ENCODE measurements at places on chromosomes 1 and 21.

DNA sequence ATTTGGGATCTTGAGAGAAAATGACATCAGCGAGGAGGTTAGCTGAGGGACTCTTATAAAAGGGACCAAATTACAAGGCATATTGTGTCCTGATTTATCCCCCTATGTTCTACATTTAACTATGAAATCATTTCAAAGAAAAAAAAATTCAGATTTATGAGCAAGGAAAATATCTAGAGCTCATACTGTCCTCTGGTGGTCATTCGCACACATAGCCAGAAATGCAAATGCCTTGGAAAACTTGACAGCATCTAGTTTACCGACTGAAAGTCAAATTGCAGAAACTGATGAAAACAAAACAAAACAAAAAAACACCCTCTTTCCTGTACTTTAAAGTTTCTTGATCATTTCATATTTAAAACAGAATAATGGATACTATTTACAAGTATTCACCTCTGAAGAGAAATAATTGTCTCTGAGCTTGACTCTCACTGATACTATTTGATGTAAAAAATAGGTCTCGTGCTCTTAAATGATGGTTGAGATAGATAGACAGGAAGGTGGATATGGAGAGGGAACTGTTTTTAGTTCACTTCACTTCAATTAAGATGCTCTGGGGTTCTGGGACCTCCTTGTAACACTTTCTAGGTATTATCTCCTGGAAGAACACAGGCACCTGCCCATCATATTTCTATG lies 253.8 kb downstream of the PCP4 start:
- no peaks in the 10 kb centered on the region for H3K4me1 ChIP-seq
- H3K4me3 ChIP-seq, result no peak overlapping the region
- H3K36me3 ChIP-seq, result no peaks in the 10 kb centered on the region
- no peak for DNase-seq
- no peak overlapping the region for H3K27ac ChIP-seq
- H3K27me3 ChIP-seq, result no peaks in the 10 kb centered on the region

DNA sequence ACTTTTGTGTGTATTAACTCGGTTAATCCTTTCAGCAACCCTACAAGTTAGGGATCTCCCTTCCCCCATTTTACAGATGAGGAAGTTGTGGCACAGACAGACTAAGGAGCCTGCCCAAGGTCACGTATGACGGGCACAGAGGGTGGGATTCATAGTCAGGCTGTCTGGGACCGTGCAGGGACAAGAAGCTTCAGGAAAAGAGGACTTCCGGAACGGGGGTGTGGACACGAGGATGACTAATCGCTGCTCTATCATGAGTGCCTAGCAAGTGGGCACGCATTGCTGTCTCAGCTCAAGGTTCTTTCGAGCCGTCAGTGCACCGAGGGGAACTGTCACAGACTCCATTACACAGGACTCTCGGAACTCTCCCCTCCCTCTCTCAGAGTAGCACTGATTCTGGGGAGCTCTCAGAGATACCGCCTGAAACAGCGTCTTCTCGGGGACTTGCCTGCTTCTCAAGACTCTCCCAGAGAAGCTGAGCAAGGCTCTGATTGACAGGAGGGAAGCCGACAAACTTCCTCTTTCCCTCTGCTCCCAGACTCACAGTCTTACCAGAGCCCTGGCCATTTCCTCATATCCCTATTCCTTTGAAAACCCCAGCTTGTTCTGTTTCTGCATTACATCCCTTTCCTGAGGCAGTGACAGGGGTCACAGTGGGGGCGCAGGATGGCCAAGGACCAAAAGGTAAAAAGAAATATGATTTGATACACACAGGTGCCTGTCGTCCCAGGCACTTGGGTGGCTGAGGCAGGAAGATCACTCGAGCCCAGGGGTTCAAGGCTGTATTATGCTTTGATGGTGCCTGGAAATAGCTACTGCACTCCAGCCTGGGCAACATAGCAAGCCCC lies 14.4 kb downstream of the FHAD1 start:
- peak overlapping the region; percentile 26 for H3K4me3 ChIP-seq
- H3K27ac ChIP-seq, result no peak overlapping the region
- peak; percentile 67 for DNase-seq
- H3K36me3 ChIP-seq, result no peaks in the 10 kb centered on the region

- no peak overlapping the region for H3K27ac ChIP-seq
- H3K36me3 ChIP-seq, result no peaks in the 10 kb centered on the region
- H3K4me3 ChIP-seq, result no peak overlapping the region
These were observed 89.8 kb downstream of the OLFML2B start for GRCh38 chr1:161933592-161934588.

- no peaks in the 10 kb centered on the region for H3K36me3 ChIP-seq
- H3K27me3 ChIP-seq, result no peaks in the 10 kb centered on the region
- H3K4me3 ChIP-seq, result no peak overlapping the region
- no peak overlapping the region for H3K27ac ChIP-seq
- DNase-seq, result no peak
These were observed 102.8 kb downstream of the CDC7 start for GRCh38 chr1:91603409-91603808.

- H3K4me1 ChIP-seq, result no peaks in the 10 kb centered on the region
- no peaks in the 10 kb centered on the region for H3K27me3 ChIP-seq
- DNase-seq, result peak; percentile 47
- no peak overlapping the region for H3K4me3 ChIP-seq
- no peak overlapping the region for H3K27ac ChIP-seq
These were observed 47.6 kb downstream of the ARHGEF16 start for GRCh38 chr1:3501856-3502640.

DNA sequence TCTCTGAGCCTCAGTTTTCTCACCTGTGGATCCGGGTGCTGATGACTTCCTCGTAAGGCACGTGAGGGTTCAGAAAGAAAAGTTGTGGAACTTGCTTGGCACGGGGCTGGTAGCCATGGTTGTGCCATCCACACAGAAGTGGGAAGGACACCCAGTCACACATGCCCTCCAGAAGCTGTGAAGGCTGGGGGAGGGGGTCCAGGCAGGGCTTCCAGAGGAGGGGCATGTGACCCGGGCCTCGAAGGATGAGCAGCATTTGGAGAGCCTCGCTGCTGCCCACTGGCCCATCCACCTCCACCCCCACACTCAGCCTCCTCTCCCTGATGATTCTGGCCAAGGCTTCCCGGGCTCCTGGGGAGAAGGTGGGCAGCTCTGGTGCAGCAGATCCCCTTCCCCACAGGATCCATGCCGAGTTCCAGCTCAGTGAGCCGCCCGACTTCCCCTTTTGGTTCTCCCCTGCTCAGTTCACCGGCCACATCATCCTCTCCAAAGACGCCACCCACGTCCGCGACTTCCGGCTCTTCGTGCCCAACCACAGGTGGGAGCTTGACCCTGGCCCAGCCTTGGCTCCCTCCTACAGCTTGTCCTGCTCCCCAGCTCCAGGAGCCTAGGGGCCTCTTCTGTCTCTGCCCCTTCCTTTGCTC lies 9.4 kb downstream of the SELENON start:
- no peak overlapping the region for H3K4me3 ChIP-seq
- H3K27ac ChIP-seq, result no peak overlapping the region
- peaks cover 54% of the 10 kb centered on the region for H3K36me3 ChIP-seq
- H3K27me3 ChIP-seq, result no peaks in the 10 kb centered on the region

- H3K4me3 ChIP-seq, result no peak overlapping the region
- H3K27ac ChIP-seq, result no peak overlapping the region
- peaks cover 13% of the 10 kb centered on the region for H3K36me3 ChIP-seq
These were observed 16.2 kb downstream of the GNAT2 start for GRCh38 chr1:109603229-109603628.

DNA sequence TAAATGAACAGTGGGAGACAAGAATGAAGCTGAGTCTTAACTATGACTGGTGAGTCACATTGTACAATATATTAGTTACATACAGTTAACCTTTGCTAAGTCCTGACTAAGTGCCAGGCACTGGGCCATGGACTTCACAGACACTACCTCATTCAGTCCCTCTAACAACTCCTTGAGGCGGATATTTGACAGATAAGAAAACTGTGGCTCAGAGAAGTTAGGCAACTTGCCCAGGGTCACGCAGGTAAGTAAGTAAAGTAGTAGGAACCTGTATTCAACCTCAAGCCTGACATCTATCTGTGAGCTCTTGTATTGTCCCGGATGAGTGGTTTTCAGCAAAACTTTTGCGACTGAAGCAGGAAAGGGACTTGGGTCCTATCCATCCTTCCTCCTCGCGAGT lies 62.1 kb downstream of the GNG12 start:
- H3K36me3 ChIP-seq, result peaks cover 6% of the 10 kb centered on the region
- H3K27ac ChIP-seq, result no peak overlapping the region
- H3K4me3 ChIP-seq, result no peak overlapping the region

GRCh38 chr1:179313004-179313403 lies 19.4 kb downstream of the SOAT1 start:
- H3K27ac ChIP-seq, result no peak overlapping the region
- no peak for DNase-seq
- no peak overlapping the region for H3K4me3 ChIP-seq
- H3K36me3 ChIP-seq, result peaks cover 55% of the 10 kb centered on the region

GRCh38 chr1:64826991-64827390 lies 82.1 kb downstream of the RAVER2 start:
- no peak for DNase-seq
- H3K27ac ChIP-seq, result no peak overlapping the region
- H3K4me3 ChIP-seq, result no peak overlapping the region

- H3K4me1 ChIP-seq, result peaks cover 50% of the 10 kb centered on the region
- peaks cover 34% of the 10 kb centered on the region for H3K36me3 ChIP-seq
- H3K4me3 ChIP-seq, result peak overlapping the region; percentile 29
- DNase-seq, result no peak
- no peaks in the 10 kb centered on the region for H3K27me3 ChIP-seq
These were observed 2.1 kb downstream of the MYOM3 start for GRCh38 chr1:24109686-24110475.

DNA sequence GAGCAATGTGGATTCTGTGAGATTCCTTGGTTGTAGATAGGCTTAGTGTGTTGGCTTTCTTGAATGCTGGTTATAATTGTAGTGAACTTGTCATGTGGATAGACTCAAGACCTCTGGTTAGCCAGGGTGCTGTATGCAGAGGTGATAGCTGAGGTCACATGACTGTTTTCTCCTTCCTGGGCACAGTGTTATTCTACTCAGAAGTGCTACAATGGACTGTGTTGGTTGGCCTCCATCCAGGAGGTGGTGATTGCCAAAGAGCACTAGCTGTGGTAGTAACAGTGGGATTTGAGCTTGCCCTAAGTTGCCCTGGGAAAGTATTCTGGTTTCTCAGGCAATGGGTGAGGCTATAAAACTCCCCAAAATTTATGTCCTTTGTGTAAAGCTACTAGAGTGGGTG lies 71.6 kb downstream of the SH3BGR start:
- H3K27me3 ChIP-seq, result no peaks in the 10 kb centered on the region
- H3K27ac ChIP-seq, result no peak overlapping the region
- DNase-seq, result no peak
- no peaks in the 10 kb centered on the region for H3K36me3 ChIP-seq
- H3K4me3 ChIP-seq, result no peak overlapping the region
- H3K4me1 ChIP-seq, result peaks cover 14% of the 10 kb centered on the region

DNA sequence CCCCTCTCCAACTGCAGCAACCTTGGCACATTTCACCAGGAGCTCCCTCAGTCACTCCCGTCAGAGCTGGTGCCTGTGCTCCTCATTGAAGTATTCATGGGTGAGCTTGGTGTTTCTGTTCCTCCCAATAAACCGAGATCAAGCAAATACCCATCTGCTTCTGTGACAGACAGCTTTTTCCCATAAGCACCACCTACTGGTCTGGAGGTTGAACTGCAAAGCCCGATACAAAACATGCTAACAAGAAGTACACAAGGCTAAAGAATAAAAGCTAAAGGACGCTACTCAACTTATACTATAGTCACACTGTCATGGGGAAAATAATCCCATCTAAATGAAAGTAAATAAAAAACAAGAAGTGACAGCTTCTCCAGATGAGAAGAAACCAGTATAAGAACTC lies 111.9 kb upstream of the C21orf91 start:
- no peaks in the 10 kb centered on the region for H3K4me1 ChIP-seq
- no peaks in the 10 kb centered on the region for H3K27me3 ChIP-seq
- no peak overlapping the region for H3K27ac ChIP-seq
- DNase-seq, result no peak

DNA sequence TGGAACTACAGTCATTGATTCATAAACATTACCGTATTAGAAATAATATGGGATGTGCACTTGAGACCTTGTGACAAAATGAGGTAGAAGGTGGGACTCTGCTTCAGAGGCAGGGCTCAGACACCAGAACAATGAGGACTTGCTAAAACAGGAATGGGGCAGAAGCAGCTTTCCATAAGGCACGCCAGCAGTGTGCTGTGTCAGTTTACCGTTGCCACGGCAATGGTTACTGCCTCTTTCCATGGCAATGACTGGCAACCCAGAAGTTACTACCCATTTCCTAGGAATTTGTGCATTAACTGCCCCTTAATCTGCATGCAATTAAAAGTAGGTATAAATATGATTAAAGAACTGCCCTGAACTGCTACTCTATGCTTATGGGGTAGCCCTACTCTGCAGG lies 169.0 kb downstream of the CHRM3 start:
- H3K36me3 ChIP-seq, result no peaks in the 10 kb centered on the region
- DNase-seq, result no peak
- H3K27me3 ChIP-seq, result no peaks in the 10 kb centered on the region

- H3K36me3 ChIP-seq, result no peaks in the 10 kb centered on the region
- peak overlapping the region; percentile 85 for H3K4me3 ChIP-seq
- no peaks in the 10 kb centered on the region for H3K4me1 ChIP-seq
- peak; percentile 79 for DNase-seq
- peak overlapping the region; percentile 99 for H3K27ac ChIP-seq
These were observed 7.6 kb downstream of the CDKN2C start for GRCh38 chr1:50977575-50978143.

DNA sequence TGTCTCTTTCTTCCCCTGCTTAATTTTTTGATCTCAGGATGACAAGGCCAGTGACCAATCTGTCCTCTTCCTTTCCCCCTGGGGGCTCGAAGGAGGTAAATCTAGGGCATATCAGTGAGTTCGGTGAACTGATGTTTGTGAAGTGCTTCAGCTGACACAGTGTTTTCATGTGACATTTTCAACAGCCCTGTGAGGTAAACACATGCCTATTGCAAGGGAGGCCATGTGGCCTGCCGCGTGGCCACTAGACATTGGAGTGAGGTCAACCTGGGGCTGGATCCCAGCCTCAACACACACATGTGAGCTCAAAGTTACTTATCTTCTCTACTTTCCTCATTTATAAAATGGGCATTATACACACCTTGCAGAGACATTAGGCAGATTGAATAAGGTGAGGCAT lies 126.3 kb downstream of the PLPP3 start:
- peak; percentile 49 for DNase-seq
- no peaks in the 10 kb centered on the region for H3K27me3 ChIP-seq
- H3K36me3 ChIP-seq, result no peaks in the 10 kb centered on the region
- no peak overlapping the region for H3K27ac ChIP-seq
- H3K4me1 ChIP-seq, result peaks cover 55% of the 10 kb centered on the region

DNA sequence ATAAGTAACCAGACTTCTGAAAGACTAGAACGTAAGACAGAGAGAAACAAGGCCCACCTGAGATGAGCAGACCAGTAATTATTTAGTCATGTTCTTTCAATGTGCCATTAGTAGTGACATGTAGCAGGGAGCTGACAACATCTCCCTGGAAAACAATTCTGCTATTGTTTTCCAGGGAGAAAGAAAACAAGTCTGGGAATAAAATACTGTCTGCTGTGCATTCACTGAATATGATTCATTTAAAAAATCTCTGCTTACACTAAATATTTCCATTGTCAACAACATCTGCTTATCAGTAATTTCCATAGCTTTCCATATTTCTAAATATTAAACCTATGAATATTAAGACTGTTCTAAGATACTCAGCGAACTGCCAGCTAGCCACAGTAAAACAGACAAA lies 80.0 kb downstream of the VCAM1 start:
- no peak for DNase-seq
- no peaks in the 10 kb centered on the region for H3K4me1 ChIP-seq
- no peaks in the 10 kb centered on the region for H3K36me3 ChIP-seq
- no peaks in the 10 kb centered on the region for H3K27me3 ChIP-seq

Measured in heart left ventricle (tissue), 16 donors.